ENCODE measurements at places on chromosomes 3 and 15. TPM values are rescaled to one million over a fixed set of nuclear protein-coding genes. Genes with fewer than 3 reads are reported as not detected.

GRCh38 chr3:81920816-81921215 lies 159.4 kb upstream of the GBE1 start:
- DNase-seq, result peak; percentile 95

DNA sequence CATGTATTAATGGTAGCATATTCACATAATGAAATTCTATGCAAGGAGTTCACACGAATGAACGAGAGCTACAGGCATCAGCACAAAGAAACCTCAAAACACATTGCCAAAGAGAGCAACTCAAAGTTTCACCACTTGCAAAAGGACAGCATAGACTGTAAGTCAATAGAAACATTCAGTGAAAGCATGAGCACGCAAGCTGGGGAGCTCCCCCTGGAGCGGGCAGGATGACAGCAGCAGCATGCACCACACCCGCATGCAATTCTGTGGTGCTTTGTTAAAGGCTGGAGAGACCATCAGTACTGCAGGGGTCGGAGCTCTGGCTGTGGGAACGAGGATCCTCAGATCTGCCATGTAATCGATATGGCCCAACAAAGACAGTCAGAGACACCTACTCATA lies 18.7 kb downstream of the OCA2 start:
- peak; percentile 40 for DNase-seq

GRCh38 chr3:69012800-69013252 lies 658 bp downstream of the EOGT start:
- no peak for DNase-seq

GRCh38 chr3:50154840-50155490 lies at the start of gene SEMA3F:
Gene SEMA3F, plus strand, starts transcription at chr3:50155324. Its CDS starts 4,299 bp downstream, at chr3:50159623.
- DNase-seq, result no peak

GRCh38 chr15:89490814-89491315 lies 5.5 kb downstream of the RHCG start:
- no peak for DNase-seq

GRCh38 chr3:73188707-73189106 lies 127.2 kb downstream of the EBLN2 start:
- peak; percentile 32 for DNase-seq

DNA sequence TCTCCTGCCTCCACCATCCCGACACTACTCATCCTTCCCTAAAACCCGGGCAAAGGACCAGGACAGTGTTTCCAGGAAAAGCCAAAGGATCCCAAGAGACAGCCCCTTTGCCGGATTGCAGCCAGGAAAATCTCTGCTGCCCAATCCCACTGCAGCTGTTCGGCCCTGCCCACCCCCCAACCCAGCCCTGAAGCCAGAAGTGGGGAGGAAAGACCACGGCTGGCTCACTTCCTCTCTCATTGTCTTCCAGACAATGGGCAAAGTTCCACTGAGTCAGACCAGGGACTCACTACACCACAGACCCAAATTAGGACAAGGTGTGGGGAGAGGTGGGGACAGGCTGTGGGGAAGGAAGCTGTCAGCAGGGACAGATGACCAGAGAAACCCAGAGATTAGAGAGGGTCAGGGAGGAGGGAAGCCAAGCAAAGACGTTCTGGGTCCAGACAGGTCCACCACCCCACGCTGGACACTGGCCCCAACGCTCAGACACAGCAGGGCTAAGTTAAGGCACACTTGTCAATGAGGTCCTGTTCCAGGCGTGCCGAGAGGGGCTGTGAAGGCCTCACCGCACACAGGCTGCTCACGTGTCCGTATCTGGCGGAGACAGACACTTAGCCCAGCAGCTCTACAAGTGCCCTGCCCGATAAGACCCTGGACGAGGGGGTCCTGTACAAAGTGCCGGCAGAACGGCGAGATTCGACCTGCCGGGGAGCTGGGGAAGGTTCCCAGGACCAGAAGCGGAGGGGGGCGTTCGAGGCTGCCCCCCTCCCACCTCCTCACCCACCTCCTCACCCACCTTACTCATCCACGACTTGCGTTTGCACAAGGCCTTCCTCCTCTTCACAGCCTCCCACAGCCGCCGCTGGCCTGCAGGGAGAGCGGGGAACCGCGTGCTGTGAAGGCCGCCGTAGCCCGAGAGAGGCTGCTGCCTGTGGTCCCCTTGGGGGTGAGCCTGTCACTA lies 21.9 kb downstream of the TNK2 start:
- peak; percentile 64 for DNase-seq

GRCh38 chr3:46734773-46735172 lies 17.1 kb upstream of the PRSS50 start:
- no peak for DNase-seq

DNA sequence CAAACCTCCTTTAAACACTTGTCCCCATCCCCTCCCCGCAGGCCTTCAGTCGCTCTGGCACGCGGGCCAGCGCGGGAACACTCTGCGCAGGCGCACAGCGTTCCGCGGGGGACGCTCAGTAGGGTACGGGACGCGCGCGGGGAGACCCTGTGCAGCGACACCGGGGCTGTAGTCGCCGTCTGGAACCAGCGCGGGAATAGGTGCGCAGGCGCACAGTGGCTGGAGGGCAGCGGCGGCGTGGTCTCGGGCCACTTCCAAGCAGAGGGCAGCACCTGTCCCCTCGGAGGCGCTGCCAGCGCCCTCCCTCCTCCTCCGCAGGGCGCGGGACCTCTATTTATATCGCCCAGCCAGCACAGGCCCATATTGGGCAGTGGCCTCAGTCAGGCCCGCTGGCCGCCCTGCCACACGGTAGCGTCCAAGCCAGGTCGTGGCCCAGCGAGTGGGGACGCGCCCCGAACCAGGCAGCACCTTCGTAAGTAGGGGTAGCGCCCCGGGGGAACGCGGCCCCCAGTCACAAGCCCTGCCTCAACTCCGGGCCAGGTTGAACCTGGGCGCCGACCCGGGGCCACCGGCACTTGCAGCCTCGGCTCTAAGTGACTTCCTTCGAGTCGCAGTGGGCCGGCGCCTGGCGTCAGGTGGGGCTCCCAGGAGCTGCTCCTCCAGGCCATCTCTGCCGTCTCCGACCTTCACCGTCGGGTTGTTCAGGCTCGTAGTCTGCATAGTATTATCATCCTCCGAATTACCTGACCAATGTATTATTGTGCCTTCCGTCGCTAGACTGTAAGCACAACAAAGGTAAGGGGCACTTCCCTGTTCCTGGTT lies at the start of gene KBTBD12:
TSS of gene KBTBD12 (plus strand) at position 118 of the 822 bp plus-strand sequence. CDS start 7,830 bp downstream, outside the sequence.
- no peak for DNase-seq

DNA sequence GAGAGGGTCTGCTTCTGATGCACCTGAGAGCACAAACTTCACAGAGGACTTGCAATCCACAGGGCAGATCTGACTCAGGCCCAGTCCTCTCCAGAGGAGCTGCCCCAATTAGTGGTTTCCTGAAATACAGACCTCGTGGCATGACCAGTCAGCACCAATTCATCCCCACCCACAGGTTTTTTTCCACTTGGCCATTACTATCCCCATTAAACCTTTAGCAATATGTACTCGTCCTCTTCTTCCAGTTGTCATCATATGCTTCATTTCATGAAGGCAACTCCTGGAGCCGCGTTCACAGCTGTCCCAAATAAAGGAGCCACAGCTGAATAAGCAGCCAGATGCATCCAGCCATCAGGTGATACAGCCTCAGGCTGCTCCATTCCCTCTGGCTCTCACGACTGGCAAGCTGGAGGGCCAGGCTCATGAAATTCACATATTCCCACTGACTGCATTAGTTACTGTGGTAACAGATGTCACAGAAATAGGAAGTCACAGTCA lies 163.1 kb downstream of the FMN1 start:
- no peak for DNase-seq

- DNase-seq, result no peak
Observed at GRCh38 chr15:99537344-99537743, 28.4 kb upstream of the MEF2A start.

- no peak for DNase-seq
Observed at GRCh38 chr15:36908991-36909390, 191.4 kb downstream of the MEIS2 start.

GRCh38 chr3:172511783-172512762 lies 11.2 kb downstream of the TNFSF10 start:
- DNase-seq, result no peak

GRCh38 chr3:197736010-197736490 lies 654 bp downstream of the RUBCN start:
- no peak for DNase-seq

GRCh38 chr15:83515164-83515563 lies 68.0 kb downstream of the SH3GL3 start:
- no peak for DNase-seq

GRCh38 chr15:58473724-58474123 lies 41.9 kb downstream of the LIPC start:
- no peak for DNase-seq

GRCh38 chr3:156665291-156665690 lies 9.1 kb upstream of the TIPARP start:
- DNase-seq, result no peak

DNA sequence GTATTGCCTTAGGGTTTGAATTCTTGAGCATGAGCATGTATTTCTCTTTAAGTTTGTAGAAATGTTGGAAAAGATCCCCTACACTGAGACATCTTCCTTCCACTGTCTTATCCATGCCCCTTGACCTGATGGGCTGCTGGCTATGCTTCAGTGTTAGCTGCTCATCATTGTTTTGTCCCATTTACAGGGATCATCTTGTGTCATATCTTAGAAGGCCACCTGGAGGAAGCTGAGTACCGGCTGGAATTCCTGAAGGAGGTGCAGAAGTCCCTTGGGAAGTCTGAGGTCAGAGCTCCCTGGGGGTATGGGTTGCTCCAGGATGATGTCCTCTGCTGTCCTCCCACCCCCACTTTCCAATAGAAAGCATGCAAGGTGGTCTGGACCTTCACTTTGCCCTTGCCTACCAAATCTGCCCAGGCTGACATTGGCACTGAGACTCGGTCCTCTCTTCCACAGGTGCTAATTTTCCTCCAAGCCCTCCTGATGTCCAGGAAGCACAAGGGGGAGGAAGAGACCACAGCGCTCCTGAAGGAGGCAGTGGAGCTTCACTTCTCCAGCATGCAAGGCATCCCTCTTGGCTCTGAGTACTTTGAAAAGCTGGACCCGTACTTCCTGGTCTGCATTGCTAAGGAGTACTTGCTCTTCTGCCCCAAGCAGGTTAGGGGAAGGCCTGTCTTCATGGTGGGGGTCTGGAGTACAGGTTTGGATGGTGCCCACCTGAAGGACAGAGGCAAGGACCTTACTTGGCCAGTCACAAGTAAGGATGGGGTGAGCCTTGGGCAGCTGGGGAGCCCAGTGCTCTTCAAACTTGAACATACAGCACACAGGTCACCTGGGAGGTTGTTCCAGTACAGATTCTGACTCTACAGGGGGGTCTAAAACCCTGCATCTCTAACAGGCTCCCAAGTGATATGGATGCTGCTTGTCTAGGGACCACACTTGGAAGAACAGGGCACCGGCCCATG lies 17.7 kb downstream of the TTC21A start:
- DNase-seq, result no peak

GRCh38 chr3:127204841-127205582 lies 12.1 kb downstream of the PRR23E start:
- no peak for DNase-seq

GRCh38 chr15:40843885-40844695 lies at the start of gene SPINT1:
Gene SPINT1, plus strand, starts transcription at chr15:40844048. Its CDS starts 507 bp downstream, at chr15:40844555.
- DNase-seq, result no peak

GRCh38 chr3:125356140-125357026 lies 18.7 kb downstream of the ZNF148 start:
- DNase-seq, result no peak

- DNase-seq, result no peak
Observed at GRCh38 chr3:147404800-147405230, 1.5 kb downstream of the ZIC4 start.

- DNase-seq, result no peak
Observed at GRCh38 chr3:148998715-148999423, 7.5 kb downstream of the GYG1 start.

DNA sequence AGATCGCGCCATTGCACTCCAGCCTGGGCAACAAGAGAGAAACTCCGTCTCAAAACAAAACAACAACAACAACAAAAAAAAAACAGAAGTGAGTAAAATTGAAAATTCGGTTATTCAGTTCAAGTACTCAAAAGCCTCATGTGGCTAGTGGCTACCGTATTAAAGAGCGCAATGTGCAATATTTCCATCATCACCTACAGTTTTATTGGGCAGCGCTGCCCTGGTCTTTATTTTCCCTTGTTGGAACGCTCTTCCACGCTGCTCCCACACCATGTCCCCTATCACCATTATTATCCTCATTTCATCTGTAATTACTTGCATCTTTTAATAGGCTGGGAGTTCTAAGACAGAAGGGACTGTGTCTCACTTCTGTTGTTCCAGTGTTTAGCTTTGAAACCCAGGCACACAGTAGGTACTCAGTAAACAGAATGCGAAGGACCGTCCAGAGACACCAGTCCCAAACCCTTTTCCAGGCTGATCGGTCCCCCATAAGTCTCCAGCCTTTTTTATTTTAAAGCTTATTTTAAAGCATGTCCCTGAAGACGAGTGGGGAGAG lies 423 bp upstream of the HACD3 start:
- DNase-seq, result no peak

- no peak for DNase-seq
Observed at GRCh38 chr3:124486324-124486723, 243.9 kb upstream of the UMPS start.

- peak; percentile 15 for DNase-seq
Observed at GRCh38 chr15:94080416-94080815, 150.9 kb upstream of the MCTP2 start.

- peak; percentile 50 for DNase-seq
Observed at GRCh38 chr3:71681224-71681668, 44.0 kb downstream of the EIF4E3 start.

GRCh38 chr3:140585828-140586227 lies 92.0 kb upstream of the TRIM42 start:
- DNase-seq, result no peak

DNA sequence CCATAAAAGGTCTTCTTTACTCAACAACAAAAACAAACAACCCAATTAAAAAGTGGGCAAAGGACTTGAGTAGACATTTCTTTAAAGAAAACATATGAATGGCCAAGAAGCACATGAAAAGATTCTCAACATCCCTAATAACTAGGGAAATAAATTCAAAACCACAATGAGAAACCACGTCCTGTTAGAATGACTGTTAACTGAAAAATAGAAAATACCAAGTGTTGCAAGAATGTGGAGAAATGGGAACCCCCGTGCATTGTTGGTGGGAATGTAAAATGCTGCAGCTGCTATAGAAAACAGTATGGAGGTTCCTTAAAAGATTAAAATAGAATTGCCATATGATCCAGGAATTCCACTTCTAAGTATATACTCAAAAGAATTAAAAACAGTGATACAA lies 34.8 kb downstream of the NMNAT3 start:
- no peak for DNase-seq

GRCh38 chr15:83904107-83905040 lies 250.5 kb downstream of the ADAMTSL3 start:
- DNase-seq, result peak; percentile 85

DNA sequence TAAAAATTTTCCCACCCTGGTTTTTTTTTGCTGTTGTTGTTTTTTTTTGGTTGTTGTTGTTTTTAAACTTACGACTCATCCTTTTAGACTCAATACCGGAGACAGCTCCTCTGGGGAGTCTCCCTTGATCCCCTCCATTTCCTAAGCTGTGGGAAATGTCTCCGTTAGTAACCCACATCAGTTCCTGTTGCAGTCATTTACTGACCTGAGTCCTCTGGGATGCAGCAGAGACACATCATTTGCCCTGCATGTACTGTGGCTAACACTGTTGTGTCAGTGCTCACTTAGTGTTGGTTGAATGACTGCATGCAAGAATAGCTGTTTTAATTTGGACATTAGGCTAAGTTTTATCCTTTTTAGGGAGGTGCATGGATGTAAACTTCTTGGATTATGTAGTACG lies 83.8 kb downstream of the MBNL1 start:
- no peak for DNase-seq

Gene DUOX2
- 0.79 TPM for total RNA-seq

Gene TMEM108
- total RNA-seq, result 1.4 TPM

Gene ASB14
- total RNA-seq, result 0.10 TPM

Gene COL6A5
- total RNA-seq, result 0.30 TPM

Gene COPG1
- total RNA-seq, result 130 TPM

Gene NOX5
- 0.39 TPM for total RNA-seq

Gene GOLGA8G
- not detected for total RNA-seq

Gene PTH1R
- total RNA-seq, result 18.9 TPM

Gene THPO
- total RNA-seq, result 68.1 TPM

Gene SSUH2
- 0.39 TPM for total RNA-seq

All from skin of body (tissue), 3 donors.